ENCODE measurements at places on chromosomes 5 and 9.

- DNase-seq: no peak
Observed at GRCh38 chr5:124856726-124857125, 110.3 kb upstream of the ZNF608 start.

GRCh38 chr9:88005240-88005639 is 30.9 kb upstream of the CDK20 start:
- no peak for DNase-seq

DNA sequence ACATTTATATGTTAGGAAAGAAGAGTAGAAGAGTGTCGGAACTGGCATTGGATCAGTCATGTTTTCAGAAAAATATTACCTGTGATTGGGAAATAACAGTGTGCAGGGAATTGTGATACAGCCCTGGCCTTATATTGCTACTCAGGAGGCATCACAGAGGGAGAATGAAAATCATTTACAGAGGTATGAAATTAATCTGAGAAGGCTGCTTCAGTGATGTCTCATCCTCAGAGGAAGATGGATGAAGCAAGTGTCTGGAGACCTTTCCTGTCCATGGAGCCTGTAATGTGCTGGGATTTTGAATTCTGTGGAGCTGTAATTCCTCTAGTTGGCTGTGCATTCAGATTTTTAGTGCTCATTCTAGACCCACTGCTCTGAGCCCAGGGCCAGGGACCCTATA is 3.8 kb downstream of the ACTBL2 start:
- no peak for DNase-seq

DNA sequence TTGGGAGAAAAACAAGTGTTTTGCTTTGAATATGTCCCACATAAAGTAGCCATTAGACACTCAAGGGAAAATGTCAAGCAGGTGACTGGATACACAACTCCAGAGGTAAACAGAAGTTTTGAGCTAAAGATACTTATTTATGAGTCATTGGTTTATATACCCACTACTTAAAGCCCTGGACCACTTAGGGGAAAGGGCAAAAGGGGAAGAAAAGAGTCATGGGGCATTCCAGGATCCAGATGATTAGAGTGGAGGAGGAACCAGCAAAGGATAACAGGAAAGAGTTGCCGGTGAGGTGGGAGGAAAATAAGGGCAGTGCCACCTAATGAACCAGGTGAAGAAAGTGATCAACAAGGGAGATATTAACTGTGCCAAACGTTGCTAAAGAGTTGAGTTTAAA is 254.2 kb upstream of the NR4A3 start:
- DNase-seq: no peak

GRCh38 chr9:115264313-115264712 is 146.4 kb upstream of the TNC start:
- DNase-seq: no peak

- DNase-seq: peak; percentile 77
Observed at GRCh38 chr9:113501129-113501686, 37.7 kb downstream of the RGS3 start.

GRCh38 chr5:14767735-14768507 is 103.4 kb downstream of the OTULIN start:
- no peak for DNase-seq

DNA sequence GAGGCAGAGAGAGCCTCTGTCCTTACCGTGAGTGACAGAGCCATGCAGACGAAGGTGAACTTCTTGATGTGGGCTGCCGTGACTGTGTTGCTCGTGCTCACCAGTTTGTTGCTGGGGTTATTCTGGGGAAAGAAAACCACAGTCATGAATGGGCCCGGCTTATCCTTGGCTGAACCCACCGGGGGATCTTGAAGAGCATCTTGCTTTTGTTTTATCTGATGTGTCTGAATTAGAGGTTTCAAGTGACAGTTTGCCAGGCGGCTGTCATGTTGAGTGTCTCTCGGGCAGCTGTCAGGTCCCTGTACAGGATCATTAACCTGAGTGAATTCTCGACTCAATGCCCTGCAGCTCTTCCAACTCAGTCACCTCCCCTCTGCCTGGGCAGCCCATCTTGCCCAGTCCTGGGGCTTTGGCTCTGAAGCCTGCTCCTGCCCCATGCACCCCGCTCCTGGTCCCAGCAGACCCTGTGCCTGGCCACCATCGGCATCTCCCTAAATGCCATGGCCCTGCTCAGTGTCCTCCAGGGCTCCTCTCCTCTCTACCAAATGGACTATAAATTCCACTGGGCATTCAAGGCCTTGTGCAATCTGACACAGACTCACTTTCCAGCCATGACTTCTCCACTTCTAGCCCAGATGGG is 77.4 kb downstream of the OTULIN start:
- no peak for DNase-seq

DNA sequence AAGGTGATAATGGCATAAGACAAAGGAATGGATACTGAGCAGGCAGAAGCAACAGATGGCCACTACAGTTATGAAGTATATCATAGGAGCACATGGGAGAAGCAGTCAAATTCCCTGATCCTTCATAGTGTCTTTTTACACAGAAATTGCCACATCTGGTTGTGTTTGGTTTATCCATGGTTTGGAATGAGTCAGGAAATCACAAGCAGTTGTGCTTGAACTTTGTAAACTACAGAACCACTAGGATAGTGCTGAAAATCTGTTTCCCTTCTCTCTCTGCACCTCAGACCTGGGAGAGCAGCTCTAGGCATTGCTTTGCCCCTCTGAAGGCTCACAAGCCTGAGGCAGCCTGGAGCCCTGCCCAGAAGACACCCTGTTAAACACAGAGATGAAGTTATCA is 134.0 kb downstream of the DMRT2 start:
- no peak for DNase-seq

DNA sequence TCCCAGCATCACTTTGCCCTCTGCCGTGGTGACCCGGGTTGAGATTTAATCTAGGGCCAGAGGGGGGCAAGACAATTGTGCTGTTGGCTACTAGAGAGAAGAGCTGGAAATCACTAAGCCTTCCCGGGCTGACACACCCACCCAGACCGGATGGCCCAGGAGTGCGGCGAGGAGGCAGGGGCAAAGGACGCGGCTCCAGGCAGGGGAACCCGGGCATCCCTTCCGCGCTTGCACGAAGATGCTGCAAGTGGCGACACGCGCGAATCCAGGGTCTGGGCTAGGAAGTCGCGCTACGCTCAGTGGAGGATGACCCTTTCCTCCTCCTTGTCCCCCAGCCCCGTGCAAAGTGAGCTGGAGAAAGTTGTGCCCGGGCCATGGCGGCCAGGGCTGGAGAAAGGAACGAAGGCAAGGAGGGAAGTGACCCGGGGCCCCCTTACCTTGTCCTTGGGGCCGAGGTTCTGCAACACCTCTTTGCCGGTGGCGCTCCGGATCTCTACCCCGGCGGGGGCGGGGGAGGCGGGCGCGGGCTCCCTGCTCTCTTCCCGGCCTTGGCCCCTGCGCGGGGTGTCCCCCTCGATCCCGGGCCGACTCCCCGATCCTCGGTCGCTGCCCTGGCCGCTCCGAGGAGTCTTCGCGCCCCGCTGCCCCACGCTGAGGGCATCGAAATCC is 693 bp downstream of the DPYSL3 start:
- peak; percentile 41 for DNase-seq
